Activated T-helper 9 cell treated with anti-CD3 and anti-CD28 coated beads, Interleukin-2, amount 50 U/mL, for 16 hours (primary cell): ENCODE measurements at places on chromosomes 1 and 21.

- DNase-seq: no peak
Measured at GRCh38 chr1:95247607-95248006, 13.6 kb downstream of the RWDD3 start.

- DNase-seq: no peak
Measured at GRCh38 chr1:2894381-2895041, 93.0 kb upstream of the TTC34 start.

- DNase-seq: no peak
Measured at GRCh38 chr1:234755449-234755863, 145.5 kb upstream of the IRF2BP2 start.

DNA sequence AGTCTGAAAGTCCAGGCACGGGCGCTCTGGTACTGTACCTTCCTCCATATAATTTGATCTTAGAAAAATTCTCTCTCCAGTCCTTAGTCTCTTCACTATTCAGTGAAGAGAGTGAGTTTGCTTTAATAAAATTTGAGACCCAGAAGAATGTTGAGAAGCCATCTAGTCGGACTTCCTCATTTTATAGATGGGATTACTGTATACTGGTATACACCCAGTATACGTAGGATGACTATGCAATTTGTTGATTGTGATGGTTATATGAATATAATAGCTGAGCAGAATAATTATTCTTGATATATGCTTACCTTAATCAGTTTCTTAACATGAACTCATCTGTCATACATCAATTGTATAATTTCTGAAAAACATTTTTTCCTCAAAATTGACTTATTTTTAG is 328.0 kb upstream of the B3GALT2 start:
- no peak for DNase-seq

DNA sequence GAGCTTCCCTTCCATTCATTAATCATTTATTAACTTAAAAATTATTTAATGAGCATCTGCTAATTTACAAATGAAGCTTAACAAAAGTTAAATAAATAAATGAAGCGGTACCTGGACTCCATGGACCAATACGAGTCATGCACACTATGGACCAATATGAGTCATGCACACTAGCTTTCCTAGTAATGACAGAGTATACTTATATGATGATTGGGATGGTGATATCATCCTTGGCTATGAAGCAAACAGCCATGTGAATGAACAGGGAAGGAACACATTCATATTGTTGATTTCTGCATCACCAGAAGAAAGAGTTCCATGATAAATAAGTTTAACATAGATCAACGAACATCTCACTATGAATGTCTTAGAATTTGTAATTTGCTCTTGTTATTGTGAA is 109.9 kb downstream of the SPAG17 start:
- no peak for DNase-seq
